Smooth muscle cell of trachea (primary cell): ENCODE measurements at places on chromosomes 1 and 21. TPM values are rescaled to one million over a fixed set of nuclear protein-coding genes. Genes with fewer than 3 reads are reported as not detected.

The SLC44A5 gene
- under 0.01 and 0.15 TPM in 2 replicates for total RNA-seq

The SLC50A1 gene
- 17.6 and 25.6 TPM in 2 replicates for total RNA-seq

The LAMC2 gene
- 2.3 and 7.7 TPM in 2 replicates for total RNA-seq

The PDE9A gene
- 0.15 and 0.50 TPM in 2 replicates for total RNA-seq

The FAAP20 gene
- total RNA-seq, result 23.1 and 57.6 TPM in 2 replicates

The TFAP2E gene
- total RNA-seq, result 0.33 and 0.44 TPM in 2 replicates

The ACP6 gene
- 6.1 and 8.1 TPM in 2 replicates for total RNA-seq
